ENCODE measurements at places on chromosomes 4 and X.

GRCh38 chr4:123102897-123103471 is 180.6 kb upstream of the NUDT6 start:
- no peak for DNase-seq

DNA sequence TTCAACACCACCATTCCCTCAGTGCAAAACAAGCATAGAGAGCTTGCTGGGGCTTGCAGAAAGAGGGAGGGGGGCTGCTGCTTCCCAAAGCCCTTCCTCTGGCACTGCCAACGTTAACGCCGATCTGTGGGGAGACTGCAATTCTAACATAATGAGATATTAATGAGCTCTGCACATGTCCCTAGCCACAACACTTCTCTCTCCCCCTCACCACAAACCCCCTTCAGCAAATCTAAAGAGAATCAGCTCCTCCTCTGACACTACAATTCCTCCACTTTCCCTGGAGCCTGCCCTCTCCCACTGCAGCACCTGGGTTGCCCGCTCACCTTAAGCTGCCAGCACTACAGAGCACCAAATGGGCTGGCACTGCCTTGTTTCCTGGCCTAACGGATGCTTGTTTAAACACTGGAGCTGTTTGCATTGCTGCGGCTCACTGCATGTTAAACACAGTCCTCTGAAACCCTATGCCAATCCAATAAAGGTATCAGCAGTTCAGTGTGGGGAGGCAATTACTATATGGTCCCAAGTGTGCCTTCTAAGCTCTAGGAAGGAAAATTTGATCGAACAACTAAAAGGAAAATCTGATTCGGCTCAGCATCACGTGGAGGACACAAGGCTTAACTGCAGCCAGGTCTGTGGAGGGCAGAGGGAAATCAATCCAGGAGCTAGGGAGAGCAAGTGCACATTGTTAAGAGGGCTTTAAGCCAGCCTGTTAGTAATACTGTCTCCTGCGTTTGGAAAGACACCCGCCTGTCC is 232.4 kb downstream of the MAML3 start:
- no peak for DNase-seq

GRCh38 chr4:73844806-73845205 is 8.3 kb upstream of the PF4V1 start:
- DNase-seq = no peak

DNA sequence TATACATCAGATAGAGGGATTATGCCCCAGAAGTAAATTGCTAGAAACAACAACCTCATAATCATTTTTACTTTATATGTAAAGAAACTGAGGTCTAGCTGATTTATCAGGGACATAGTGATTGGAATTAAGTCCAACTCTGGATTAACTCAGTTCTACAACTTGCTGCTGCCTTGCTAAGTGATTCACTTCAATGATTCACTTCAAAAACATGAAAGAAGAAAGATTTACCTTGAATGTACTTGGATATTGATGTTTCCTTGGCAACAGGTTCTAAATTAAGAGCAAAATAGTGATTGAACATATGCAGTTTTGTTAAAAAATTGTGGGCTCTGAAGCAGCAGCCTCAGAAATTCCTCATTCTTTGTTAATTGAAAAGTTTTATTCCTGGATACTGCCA is 99.8 kb upstream of the H2AZ1 start:
- no peak for DNase-seq

DNA sequence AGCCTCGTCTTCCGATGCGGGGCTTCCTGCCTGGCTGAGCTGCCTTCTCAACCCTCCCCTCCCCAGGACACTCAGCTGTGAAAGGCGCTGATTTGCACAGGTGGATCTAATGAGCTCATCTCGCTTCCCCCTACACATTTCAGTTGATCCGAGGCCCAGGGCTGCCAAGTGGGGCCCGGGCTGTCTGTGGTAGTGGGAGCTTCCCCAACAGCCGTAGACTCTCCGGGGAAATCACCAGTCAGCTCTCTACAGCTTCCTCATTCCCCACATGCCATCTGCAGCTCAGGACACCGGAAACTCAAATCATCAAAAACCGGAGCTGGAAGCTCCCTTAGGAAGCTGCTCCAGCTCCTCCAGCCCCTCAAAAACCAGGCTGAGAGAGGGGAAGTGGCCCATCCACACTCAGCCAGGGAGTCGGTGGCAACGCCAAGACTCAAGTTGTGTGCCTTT is 56.2 kb downstream of the SMIM20 start:
- no peak for DNase-seq

GRCh38 chr4:183106839-183107238 is 7.8 kb downstream of the WWC2 start:
- no peak for DNase-seq

- DNase-seq = no peak
Measured at GRCh38 chr4:122602277-122603142, 18.4 kb downstream of the IL21 start.

GRCh38 chrX:20019672-20020365 is 29.0 kb upstream of the BCLAF3 start:
- no peak for DNase-seq

DNA sequence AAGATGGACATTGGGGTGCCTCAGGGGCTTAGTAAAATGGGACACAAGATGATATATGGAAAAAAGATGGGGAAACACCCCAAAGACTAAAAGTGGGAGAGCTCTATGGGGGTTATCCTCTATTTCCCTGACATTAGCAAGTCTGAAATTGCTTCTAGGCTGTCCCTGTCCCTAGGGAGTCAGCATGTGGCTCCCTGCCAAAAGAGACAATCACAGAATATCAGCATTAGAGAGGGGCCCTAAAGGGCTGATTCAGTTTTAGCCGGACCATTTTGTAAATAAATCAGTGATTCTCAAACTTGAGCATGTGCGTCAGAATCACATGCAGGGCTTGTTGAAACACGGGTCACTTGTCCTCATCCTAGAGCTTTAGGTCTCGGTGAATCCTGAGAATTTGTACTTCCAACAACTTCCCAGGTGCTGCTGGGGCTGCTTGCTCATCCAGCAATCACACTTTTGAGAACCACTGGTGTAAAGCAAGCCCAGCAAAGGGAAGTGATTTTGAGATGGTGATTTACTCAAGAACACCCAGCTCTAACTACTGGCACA is 165.3 kb upstream of the DGKK start:
- no peak for DNase-seq

- DNase-seq = peak; percentile 16
Measured at GRCh38 chrX:106999002-106999975, 723 bp downstream of the MORC4 start.

- no peak for DNase-seq
Measured at GRCh38 chr4:52780617-52781354, 29.6 kb upstream of the ERVMER34-1 start.

DNA sequence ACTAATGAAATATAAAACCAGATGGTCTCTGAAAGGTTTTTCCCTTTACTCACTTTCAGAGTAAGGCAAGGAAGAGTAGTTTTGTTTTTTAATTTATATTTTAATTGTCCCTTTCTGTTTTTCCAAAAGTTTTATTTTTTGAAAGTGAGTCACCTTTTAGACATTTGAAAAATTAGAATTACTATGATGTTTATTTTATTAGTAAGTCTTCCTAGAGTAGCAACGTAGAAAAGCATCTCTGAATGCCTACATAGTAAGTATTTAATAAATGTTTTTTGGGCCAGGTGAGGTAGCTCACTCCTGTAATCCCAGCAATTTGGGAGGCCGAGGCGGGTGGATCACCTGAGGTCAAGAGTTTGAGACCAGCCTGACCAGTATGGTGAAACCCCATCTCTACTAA is 51.1 kb downstream of the TET2 start:
- no peak for DNase-seq

DNA sequence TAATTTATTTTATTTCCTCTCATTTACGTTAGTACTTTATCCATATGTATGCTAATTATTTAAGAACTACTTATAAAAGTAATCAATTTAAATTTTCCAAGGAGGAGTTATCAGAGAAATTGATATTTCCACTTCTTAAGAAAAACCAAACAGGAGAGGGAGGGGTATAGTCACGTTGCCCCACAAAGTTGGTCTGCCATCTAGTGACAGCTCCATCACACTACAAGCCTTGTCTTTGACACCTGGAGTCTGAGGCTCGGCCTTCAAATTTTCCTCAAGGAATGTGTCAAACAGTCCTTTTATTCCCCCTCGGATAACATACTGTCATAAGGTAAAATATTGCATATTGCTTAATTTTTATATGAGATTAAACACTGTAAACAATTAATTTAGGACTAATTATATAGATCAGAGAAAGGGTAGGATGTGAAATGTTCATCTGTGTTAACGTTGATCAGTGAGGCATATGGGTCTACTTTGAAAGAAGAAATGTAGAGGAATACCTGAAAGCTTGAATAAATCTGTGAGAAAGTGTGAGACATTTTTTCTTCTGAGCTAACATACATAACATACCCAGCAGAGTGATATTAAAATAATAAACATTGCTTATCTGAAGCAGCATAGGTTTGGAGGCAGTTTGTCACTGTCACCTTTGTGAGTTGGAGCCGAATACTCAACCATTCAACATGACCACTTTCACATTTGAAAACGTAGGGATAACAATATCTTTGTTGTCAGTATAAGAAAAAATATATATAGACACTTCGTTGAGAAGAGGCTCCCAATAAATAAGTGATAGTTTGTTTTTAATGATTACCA is 114.4 kb downstream of the GLRA3 start:
- no peak for DNase-seq

GRCh38 chr4:120733968-120734367 is 188.6 kb downstream of the PRDM5 start:
- no peak for DNase-seq

DNA sequence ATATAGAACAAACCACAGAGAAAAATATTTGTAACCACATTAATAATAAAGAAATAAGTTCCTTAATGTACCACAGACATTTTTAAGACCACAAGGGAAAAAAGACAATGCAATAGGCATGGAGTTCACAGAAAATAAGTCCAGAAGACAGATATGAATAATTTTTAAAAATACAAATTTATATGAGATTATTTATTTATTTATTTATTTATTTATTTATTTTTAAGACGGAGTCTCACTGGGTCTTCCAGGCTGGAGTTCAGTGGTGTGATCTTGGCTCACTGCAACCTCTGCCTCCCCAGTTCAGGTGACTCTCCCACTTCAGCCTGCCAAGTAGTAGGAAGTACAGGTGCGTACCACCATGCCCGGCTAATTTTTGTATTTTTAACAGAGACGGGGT is 53.7 kb downstream of the THAP9 start:
- no peak for DNase-seq

DNA sequence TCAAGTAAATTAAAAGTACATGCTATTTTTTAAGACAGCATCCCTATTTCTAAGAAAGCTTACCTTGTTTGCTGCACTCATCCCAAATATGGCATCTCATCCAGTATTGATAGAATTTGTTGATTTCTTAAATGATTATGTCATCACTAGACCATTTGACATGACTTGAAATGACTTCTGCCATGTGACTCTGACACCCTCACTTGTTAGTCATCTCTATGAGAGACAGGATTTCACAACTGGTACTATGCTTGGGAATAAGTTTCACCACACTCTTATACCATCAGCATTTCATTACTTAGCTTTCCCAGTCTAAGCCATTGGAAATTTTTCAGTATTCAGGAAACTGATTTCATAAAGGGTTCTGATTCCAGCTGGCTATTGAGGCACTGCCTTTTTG is 55.3 kb downstream of the TMPRSS11F start:
- DNase-seq = no peak

DNA sequence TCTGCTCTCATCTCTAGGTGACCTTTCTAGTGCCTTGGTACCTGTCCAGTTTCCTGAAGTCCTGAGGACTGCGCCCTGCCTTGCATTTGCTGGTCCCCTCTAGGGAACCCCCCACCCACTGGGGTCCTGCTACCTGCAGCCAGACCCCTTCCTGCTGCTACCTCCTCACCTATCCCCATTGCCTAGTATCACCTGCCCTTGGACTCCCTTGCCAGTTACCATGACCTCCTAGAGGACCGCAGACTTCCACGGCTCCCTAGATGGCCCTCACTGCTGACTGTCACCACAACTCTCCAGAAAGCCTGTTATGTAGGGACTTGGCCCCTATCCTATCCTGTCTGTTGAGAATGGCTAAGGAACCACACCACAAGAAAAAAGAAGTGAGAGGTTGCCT is 166.6 kb downstream of the EFNB1 start:
- DNase-seq = no peak

GRCh38 chrX:107686026-107686425 is 57.7 kb downstream of the PRPS1 start:
- no peak for DNase-seq

GRCh38 chr4:3010577-3010976 is 47.2 kb downstream of the GRK4 start:
- DNase-seq = no peak

- no peak for DNase-seq
Measured at GRCh38 chrX:139844163-139844562, 88.7 kb downstream of the ATP11C start.

DNA sequence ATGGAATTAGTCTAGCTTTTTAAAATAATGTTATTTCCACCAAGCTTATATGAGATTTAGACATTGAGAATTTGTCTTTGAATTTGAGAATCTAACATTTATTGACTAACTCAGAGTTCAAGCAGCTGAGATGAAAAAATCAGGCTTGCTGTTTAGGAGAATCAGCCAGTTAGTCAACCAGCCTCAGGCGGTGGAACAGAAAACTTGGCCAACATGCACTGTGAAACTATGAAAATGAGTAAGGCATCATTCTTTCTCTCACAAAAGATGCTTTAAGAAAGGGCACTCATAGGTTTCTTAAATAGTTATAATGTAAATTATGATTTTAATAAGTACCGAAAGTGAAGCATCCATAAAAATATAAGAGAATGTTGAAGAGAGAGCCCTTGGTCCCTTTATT is 84.2 kb downstream of the NFKB1 start:
- DNase-seq = no peak

- no peak for DNase-seq
Measured at GRCh38 chrX:40340116-40340515, 240.7 kb upstream of the ATP6AP2 start.

DNA sequence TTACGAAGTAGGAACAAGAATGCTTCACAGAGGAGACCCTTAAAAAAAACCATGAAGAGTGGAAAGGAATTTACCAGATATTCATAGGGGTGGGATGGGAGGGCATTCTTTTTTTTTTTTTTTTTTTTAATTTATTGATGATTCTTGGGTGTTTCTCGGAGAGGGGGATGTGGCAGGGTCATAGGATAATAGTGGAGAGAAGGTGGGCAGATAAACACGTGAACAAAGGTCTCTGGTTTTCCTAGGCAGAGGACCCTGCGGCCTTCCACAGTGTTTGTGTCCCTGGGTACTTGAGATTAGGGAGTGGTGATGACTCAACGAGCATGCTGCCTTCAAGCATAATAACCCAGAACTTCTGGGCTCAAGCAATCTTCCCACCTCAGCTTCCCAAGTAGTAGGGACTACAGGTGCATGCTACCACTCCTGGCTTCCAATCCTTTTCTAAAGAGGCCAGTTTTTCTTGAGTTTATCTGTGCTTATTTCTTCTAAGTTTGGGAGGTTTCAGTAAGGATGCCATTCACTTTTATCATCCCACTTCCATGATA is 65.9 kb upstream of the OGT start:
- DNase-seq = no peak

DNA sequence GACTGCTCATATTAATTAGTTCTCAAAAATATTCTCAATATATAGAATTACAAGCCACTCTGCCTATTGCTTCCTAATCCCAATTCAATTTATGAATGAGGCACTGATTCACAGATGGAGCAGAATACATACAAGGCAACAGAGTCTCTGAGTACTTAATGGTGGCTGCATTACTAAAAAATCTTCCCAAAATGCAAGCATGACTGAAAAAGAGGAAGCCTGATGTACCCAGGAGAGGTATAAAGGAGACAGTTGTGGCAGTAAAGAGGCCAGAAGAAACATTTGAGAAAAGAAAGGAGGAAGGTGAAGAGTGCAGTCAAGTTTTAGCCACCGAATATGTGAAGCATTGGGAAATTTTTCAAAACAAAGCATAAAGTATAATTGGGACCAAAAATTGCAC is 163.2 kb upstream of the INTU start:
- no peak for DNase-seq

- no peak for DNase-seq
Measured at GRCh38 chr4:792626-793092, 33.3 kb downstream of the CPLX1 start.
